ENCODE measurements at places on chromosomes 5 and 9.

DNA sequence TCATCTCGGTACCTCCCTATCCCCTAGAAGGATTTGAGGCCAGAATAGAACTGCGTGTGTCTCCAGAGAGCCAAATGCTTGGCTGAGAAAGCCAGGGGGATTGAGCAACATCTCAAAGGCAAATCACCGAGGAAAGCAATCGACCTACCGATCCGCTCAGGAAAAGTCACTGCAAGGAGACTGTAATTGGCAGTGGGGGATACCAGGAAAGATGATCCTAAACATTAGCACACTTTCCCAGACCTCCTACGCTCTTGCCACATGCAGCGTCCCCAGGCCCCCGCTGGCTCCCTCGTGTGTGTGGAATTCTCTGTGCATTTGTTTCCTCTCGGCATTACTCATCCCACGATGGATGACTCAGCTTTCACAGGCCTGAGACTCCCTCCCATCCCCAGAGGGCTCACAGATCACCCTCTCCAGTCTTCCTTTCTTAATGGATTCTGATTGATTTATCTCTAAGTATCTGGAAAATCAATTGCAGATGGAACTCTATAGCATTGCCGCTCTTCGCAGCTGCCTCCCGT, 82.2 kb upstream of the ICE1 start:
- DNase-seq = peak; percentile 62

DNA sequence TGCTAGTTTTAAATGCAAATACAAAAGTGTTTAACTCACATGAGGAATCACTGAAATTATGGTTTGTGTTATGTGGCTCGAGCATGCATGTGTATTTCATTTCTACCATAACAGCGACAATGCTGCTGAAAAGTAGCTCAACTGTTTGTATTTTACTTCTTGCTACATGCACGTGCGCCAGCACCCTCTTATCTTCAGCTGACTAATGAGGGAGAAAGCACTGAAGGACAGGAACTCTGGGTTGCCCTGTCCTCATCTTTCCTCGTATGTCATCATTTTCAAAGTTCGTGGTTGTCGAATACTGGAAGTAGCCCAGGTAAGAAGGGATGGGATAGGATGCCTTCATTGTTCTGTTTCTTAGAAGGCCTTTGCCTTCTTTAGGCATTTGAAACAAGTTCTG, 120.3 kb downstream of the SYK start:
- no peak for DNase-seq

DNA sequence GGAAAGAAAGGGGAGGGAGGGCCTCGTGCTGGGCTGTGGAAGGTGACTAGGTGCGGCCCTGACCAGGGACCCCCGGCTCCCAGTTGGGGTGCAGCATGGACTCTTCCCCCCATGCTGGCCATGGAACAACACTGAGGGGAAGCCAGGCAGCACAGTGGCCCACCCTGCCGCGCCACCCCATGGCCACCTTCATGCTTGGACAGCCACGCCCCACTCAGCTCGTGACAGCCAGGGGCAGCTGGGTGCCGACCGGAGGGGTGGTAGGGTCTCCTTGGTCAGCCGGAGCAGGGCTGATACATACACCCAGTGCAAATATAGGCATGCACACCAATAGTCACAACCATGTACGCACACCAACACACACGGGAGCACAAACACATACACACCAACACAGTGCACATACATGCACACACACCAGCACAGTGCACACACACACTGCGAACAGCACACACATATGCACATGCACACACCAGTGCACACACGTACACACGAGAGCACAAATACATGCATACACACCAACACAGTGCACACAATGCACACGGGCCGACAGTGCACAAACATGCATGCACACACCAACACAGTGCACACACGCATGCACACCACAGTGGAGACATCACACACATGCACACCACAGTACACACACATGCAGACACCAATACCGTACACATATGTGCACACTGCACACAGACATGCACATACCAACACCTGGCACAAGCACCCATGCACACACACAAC, 8.3 kb downstream of the SOHLH1 start:
- no peak for DNase-seq

GRCh38 chr9:126681336-126681735, 67.6 kb downstream of the LMX1B start:
- DNase-seq = no peak

GRCh38 chr9:134619448-134619982, 22.1 kb upstream of the COL5A1 start:
- no peak for DNase-seq

DNA sequence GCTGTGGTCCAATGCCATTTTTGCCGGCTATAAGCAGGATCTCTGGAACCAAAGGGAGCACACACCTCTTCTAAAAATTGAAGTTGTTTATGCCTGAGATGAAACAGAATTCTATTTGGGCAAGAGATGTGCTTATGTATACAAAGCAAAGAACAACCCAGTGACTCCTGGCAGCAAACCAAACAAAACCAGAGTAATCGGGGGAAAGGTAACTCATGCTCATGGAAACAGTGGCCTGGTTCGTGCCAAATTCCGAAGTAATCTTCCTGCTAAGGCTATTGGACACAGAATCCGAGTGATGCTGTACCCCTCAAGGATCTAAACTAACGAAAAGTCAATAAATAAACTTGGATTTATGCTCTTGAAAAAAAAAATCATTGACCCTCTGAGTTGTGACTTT, 178.7 kb downstream of the CEMIP2 start:
- DNase-seq = no peak

DNA sequence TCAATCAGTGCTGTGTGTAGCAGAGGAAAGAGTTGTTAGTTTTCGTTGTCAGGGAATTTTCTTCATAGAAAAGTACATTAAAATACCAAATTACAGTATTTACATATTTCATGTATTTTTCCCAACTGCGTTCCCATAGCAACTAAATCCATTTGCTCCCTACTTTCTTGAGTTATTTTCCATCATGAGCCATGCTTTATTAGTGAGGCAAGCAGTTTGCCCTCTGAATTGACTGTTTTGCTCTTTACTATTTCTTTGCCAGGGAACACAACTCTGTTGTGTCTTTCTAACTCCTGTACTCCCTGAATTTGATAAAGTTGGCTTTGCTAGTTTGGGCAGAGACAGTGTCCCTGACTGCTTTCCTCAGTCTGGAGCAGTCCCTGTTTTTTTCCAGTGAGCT, 276.2 kb upstream of the SLC30A5 start:
- DNase-seq = no peak

GRCh38 chr5:140356853-140357725, 2.9 kb upstream of the SLC4A9 start:
- no peak for DNase-seq

GRCh38 chr5:37918424-37918823, 78.6 kb upstream of the GDNF start:
- peak; percentile 11 for DNase-seq

GRCh38 chr9:112037281-112038016, 137.6 kb downstream of the SUSD1 start:
- DNase-seq = no peak

- no peak for DNase-seq
These were observed 700.3 kb upstream of the TYRP1 start for GRCh38 chr9:11992866-11993265.

GRCh38 chr5:142015781-142016533, 3.1 kb upstream of the GNPDA1 start:
- no peak for DNase-seq

- DNase-seq = no peak
These were observed 104.4 kb downstream of the KLHL3 start for GRCh38 chr5:137631453-137631852.

DNA sequence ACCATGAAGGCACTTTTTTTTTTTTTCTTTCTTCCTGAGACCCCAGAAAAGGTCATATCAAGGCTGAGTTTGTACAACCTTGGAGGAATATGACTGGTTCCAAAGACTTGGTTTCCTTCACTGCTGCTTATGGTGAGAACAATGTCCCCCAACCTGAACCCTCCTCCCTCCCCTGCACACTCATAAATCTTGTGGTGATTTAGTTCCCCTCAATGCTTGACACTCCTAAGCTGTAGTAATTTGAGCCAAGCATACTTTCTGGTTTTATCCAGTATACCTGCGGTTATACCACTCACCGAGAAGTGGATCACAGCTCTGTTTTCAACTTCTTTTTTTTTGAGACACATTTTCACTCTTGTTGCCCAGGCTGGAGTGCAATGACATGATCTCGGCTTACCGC, 149.9 kb upstream of the KLF4 start:
- no peak for DNase-seq

DNA sequence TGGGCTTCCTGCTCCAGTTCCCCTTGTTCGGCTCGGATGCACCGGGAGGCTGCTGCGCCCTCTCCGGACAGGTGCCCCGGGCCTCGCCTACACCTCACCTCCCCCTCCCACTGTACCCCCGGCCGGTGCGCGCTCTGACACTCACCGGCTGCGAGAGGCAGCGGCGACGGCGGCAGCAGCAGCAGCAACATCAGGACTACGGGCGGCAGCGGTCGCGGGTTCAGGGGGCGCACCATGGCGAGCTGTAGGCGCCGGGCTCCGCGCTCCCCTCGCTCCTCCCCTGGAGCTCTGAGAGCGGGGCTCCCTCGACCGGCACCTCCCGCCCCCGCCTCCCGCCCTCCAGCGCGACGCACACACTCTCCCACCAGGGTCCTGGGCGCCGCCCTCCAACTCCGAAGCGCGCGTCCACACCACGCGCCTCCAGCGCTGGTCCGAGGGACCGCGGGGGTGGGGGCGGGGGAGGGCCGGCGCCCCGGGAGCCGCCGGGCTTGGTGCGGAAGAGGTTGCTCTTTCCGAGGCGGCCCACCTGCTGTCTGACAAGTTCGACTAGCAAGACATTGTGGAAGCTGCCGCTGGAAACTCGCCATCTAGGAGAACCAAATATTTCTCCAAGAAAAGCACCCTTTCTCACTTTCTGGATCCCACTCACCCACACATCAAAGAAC, at the start of gene GFRA3:
Gene GFRA3 (minus strand): TSS at position 433 of the 665 bp plus-strand sequence. CDS start 197 bp downstream, at position 236.
- DNase-seq = no peak

- DNase-seq = no peak
These were observed 171.8 kb downstream of the SEMA5A start for GRCh38 chr5:9374025-9374424.

DNA sequence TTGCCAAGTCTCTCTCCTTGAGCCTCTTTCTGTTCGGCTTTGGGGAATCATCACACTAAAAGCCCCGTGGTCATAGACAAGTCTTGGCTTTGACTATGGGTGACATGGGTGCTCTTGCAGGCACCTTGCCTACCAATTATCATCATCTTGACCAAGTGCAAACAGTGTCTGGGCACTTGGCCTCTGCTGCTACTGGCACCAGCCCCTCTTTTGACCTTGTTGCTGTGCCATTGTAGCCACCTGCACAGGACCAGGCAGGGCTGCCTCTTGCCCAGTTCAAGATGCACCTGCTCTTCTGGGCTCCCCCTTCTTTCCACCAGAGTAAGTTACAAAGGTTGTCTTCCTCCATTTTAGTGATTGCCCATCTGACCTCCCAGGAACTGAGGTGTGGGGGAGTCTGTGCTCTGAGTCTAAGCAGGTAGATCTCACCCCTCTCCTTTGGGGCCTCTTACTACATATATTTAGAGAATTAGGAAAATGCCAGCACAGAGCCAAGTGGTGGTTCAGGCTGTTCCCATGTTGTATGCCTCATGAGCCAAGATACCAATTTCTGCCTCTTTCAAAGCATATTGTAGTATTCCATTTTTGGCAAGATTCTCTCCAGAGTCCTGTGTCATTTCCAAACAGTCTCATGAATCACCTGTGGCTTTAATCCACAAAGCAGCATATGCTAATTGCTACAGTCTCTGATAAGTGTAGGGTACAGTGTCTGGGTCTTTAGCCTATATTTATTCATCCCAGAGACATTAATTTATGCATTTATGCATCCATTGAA, 142.9 kb upstream of the DAP start:
- no peak for DNase-seq

GRCh38 chr5:133936651-133937015, 31.8 kb downstream of the C5orf15 start:
- DNase-seq = no peak

All from renal cortex interstitium (tissue), 15 donors.